ENCODE measurements at places on chromosomes 5 and 9.

DNA sequence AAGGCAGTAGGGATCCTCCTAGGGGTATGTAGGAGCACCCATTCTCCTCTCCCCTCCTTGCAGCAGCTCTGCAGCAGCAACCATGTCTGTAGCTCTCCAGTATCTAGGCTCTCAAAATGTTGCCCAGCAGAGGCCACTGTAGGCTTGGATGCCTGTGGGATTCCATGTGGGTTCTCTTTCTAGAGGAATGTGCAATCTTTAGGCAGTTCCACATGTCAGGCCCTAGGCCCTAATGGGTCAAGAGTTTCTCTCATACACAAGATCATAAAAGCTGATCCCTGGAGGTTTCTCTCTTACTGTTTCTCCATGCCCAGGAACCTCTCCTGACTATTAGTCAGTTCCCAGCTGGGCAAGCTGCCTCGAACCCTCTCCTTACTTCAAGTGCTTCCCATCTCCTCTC is 215.8 kb downstream of the FRMD3 start:
- no peak for DNase-seq

DNA sequence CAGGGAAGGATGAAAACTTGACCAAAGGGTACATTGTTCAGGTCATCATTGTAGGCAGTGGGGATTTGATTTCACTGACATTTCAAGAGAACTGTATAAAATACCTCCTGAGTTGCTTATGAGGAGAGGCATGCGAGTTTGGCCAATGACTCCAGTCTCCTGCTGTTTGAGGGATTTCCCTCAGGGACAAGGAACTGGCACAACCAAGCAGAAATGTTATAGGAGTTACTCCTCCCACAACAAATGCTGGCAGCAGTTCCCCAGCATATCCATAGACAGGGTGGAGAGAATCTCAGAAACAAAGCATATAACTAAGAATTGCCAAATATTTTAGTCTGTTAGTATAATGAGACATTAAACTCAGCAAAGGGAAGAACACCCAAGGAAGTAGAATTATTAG is 47.2 kb upstream of the FBXL7 start:
- DNase-seq, result no peak

DNA sequence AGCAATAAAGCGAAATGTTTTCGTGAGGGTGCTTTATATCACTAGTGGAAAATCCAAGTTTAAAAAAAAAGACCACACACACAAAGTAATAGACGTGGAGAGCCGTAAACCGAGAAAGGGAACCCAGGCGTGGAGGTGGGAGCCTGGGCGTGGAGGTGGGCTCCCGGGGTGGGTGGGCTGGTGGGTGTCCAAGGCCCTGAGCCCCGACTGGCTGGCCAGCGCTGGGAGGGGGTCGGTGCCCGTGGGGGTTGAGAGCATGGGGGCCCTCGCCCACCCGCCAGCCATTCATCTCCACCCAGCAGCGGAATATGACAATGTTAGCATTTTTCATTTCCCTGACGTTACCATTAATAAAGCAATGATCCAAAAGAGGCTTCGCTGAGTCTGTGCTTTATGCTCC is 135.0 kb downstream of the MVB12B start:
- DNase-seq, result no peak

DNA sequence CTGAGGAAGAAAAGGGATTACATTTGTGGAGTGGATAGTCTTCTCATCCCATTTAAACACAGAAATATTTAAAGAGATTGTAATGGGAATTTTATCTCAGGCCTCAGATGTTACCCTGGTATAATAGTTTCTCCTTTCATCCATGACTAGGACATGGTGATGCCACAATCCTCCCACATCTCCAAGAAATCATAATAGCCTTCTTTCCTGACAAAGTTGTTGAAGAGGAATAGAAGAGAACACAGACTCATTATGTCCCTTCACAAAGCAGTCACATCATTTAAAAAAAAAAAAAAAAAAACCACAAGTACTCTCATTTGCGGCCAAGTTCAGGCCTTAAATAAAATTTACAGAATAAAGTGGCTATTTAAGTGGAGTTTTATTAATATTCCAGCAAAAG is 359.6 kb downstream of the DEPDC1B start:
- no peak for DNase-seq

- no peak for DNase-seq
These were observed 135.8 kb upstream of the FOXD4L5 start for GRCh38 chr9:65420771-65421170.

DNA sequence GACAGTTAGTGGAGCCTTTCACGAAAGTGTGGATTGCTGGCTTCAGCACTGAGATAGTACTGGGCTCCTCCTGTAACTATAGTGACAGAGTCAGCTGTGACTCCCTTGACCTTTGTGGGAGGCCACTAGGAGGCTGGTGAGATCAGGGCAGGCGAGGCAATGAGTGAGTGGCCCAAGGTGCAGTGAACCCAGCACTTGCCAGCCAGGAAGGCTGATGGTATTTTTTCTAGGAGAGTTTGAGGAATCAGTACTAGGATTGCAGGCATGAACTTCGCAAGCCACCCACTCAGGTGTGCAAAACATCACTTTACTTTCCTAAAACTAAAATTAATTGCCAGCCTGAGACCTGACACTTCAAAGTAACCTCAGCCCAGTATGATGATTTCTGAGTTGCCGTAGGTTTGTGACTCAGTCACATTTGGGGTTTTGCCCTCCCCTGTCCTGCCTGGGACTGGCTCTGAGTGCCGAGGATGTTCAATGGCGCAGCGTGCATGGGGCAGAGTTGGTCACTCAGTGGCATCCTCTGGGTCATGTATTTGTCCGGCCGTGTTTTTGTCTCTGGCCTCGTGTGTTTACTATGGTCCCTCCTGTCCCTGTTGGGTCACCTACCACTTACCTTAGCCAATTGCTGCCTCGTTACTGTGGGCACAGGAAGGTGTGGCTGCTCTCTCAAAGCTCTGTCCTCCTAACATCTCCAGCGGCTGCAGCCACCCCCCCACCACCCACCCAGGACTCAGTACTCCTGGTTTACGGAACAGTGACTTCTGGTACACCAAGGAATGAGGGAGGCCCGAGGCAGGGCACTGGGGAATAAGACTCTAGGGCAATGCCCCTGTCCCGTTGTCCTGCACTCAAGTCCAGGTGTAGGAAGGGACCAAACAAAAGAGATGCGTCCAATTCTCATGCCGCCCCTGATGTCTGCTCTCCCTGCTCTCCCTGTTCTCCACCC is 67.2 kb downstream of the IL31RA start:
- DNase-seq, result no peak
